ENCODE measurements at places on chromosomes 2 and 18. TPM values are rescaled to one million over a fixed set of nuclear protein-coding genes. Genes with fewer than 3 reads are reported as not detected.

GRCh38 chr2:48852938-48853337 is 97.4 kb upstream of the LHCGR start:
- no peak for DNase-seq

DNA sequence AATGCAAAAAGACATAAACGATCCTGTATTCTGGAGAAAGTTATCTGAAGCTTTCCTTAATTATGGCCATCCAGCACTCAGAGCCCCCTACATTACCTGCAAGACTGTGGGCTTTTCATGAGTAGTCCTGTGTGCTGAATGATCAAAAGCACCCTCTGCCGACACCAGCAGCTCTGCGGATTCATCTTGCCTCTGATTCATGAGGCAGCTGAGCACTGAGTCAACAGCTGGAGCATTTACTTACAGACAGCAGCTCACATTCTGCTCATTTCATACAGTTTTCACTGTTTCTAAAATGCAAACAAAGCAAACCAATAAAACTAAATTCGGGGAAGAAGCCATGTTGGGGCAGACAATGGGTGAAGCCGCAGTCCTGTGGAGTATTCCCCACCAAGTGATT is 886.5 kb downstream of the CNTNAP5 start:
- DNase-seq: no peak

- DNase-seq: no peak
These were observed 205.4 kb downstream of the DYSF start for GRCh38 chr2:71658771-71659170.

GRCh38 chr18:61587865-61588264 is 254.6 kb downstream of the CDH20 start:
- no peak for DNase-seq

DNA sequence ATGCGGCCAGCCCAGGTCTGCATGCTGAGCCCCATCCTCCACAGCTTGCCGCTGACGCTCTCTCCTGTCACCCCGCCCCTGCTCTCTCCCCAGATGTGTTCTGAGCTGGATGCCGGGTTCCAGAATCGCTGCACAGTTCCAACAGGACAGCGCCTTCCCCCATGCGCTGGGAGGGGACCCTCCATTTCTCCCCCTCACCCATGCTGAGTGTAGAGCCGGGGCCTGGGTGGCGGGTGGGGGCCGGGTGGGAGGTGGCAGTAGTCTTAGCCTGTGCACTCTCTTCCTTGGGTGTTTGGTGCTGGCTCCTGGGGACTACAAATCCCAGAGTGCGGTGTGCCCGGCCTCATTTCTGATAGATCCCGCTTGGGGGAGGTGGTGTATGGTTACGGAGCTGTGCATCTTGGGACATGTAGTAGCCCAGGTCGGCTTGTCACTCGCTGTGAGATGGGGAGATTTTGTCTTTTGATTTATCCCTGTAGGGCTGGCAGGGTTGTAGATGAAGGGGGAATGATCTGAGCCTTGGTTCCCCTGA is 6.8 kb downstream of the DNAJB2 start:
- no peak for DNase-seq

- DNase-seq: no peak
These were observed 83.1 kb downstream of the FAM161A start for GRCh38 chr2:61770746-61771145.

DNA sequence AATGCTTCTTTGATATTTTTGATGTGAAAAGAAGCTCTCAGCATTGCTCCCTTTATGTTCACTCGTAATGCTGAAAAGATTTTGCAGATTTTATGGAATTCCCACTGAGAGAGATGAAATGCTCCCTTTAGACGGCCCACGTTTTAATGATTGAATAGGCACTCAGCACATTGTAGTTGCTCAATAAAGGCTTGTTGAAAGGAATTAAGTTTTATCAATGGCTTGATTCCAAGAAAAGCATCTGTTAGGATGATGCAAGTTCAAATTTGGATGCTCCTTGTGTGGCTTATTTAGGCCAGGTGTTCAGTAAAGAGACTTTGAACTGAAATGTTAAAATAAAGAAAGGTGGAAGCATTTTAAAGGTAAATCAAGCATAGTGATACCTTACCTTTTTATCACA is 725.1 kb downstream of the EPHA4 start:
- no peak for DNase-seq

The SPHKAP gene
- total RNA-seq: not detected
